ENCODE measurements at places on chromosomes 2 and 18. TPM values are rescaled to one million over a fixed set of nuclear protein-coding genes. Genes with fewer than 3 reads are reported as not detected.

Gene DSG1
- total RNA-seq, result not detected

Gene FASTKD2
- 29.1 TPM for total RNA-seq

Gene M1AP
- not detected for total RNA-seq

DNA sequence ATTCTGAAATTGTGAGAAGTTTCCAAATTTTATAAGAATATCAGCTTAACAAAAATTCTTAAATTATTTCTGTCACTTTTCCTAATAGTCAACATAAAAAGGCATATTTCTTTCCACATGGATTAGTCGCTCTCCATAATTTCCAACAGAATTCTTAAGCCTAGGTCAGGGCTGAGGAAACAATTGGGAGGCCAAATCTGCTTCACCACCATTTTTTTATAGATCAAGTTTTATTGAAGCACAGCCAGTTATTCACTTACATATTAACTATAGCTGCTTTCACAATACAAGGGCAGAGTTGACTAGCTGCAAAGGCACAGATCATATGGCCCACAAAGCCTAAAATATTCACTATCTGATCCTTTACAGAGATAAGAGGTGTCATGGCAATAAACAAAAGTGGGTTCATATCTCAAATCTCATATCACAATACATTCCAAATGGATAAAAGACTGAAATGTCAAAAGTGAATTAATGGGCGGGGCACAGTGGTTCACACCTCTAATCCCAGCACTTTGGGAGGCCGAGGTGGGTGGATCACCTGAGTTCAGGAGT is 18.7 kb downstream of the MEMO1 start:
- no peak for DNase-seq
- peaks cover 43% of the 10 kb centered on the region for H3K4me1 ChIP-seq
- H3K27ac ChIP-seq, result no peak overlapping the region
- peaks cover 9% of the 10 kb centered on the region for H3K36me3 ChIP-seq

- H3K4me1 ChIP-seq, result no peaks in the 10 kb centered on the region
- peaks cover 3% of the 10 kb centered on the region for H3K27me3 ChIP-seq
- no peak overlapping the region for H3K27ac ChIP-seq
- no peak for DNase-seq
Observed at GRCh38 chr2:175282886-175283285, 101.4 kb upstream of the ATP5MC3 start.

DNA sequence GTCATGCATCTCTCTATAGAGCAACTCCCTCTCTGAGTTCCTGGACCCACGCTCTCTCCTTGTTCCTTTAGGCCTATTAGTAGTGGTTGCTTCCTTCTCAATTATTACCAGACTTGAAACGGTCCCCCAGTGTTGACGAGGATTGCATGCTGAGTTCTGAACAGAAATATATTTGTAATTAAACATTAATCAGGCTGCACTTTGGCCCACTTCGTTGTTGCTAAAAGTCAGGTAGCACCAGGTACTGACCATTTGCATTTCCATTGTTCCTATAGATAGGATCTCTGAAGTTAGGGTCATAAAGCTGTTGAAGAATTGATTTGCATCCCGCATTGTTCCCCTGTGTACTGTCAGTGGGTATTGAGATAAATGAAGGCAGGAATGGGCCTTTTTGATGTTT is 36.9 kb upstream of the TTR start:
- H3K27me3 ChIP-seq, result peaks cover 4% of the 10 kb centered on the region
- no peak overlapping the region for H3K4me3 ChIP-seq
- H3K27ac ChIP-seq, result no peak overlapping the region
- no peaks in the 10 kb centered on the region for H3K4me1 ChIP-seq
- H3K36me3 ChIP-seq, result no peaks in the 10 kb centered on the region
- DNase-seq, result no peak

GRCh38 chr2:144383571-144384100 is 136.3 kb downstream of the ZEB2 start:
- peaks cover 44% of the 10 kb centered on the region for H3K4me1 ChIP-seq
- no peak overlapping the region for H3K4me3 ChIP-seq
- DNase-seq, result no peak
- H3K36me3 ChIP-seq, result peaks cover 23% of the 10 kb centered on the region
- no peak overlapping the region for H3K27ac ChIP-seq

All from activated B cell treated with CpG ODN at 0.5 μM for 24 hours (primary cell).